ENCODE measurements at places on chromosomes 16 and 17. TPM values are rescaled to one million over a fixed set of nuclear protein-coding genes. Genes with fewer than 3 reads are reported as not detected.

The KCNJ18 gene
- not detected for total RNA-seq

The TBC1D3C gene
- total RNA-seq: not detected

The TBC1D10B gene
- total RNA-seq: 38.0 TPM

The SPATA33 gene
- total RNA-seq: 1.1 TPM

The RMI2 gene
- total RNA-seq: 4.5 TPM

The CNGB1 gene
- not detected for total RNA-seq

The TAC4 gene
- total RNA-seq: not detected

The CDK5R1 gene
- 2.1 TPM for total RNA-seq

The OTOA gene
- under 0.01 TPM for total RNA-seq

The VTN gene
- 0.19 TPM for total RNA-seq

The C1QTNF8 gene
- not detected for total RNA-seq

The KAT2A gene
- 7.6 TPM for total RNA-seq

The CETP gene
- 0.56 TPM for total RNA-seq

The UTS2R gene
- total RNA-seq: not detected

The PLLP gene
- total RNA-seq: under 0.01 TPM
